Activated T-cell treated with anti-CD3 and anti-CD28 coated beads, Interleukin-2, amount 50 U/mL, for 72 hours (primary cell): ENCODE measurements at places on chromosomes 16 and 17.

GRCh38 chr16:88370365-88370764, 12.4 kb upstream of the ZNF469 start:
- no peak for DNase-seq

- DNase-seq = no peak
Measured at GRCh38 chr16:67117716-67118115, 8.0 kb downstream of the PHAF1 start.

- no peak for DNase-seq
Measured at GRCh38 chr17:3813171-3813570, 12.2 kb upstream of the ITGAE start.

DNA sequence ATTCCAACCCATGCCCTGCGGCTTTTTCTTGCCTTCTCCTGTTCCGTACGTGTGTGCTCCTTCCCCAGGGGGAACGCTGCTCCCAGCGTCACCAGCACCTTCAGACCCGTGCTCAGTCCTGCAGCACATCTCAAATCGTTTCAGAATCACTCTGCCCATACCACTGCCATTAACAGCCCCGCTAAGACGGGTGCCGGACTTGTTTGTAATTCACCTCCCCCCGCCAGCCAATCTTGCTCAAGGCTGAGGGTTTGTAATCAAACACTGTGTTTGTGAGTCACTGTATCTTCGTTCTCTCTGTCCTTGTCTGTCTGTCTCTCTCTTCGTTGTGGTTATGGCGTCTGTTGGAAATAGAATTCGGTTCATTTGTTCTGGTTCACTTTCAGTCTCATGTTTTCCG, 17.3 kb downstream of the CARD14 start:
- DNase-seq = no peak

DNA sequence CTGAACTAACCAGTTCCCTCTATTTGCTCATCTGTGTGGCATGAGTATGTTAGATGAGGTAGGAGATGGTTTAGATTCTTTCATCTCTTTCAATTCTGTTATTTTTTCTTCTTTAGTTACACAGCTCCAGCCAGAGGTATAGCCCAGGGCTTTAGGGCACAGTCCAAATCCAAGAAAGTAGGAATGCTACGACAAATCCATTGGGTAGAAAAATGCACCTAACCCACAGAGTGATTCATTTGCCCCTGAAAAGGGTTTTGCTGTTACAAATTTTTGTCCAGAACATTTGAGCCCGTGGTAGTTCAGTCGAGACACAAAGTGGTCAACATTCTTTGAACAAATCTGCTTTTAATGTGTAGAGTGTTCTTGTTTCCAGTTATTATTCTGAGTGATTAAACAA, 250.7 kb downstream of the HS3ST3A1 start:
- no peak for DNase-seq

GRCh38 chr16:56273615-56274014, 82.3 kb downstream of the GNAO1 start:
- DNase-seq = no peak

- no peak for DNase-seq
Measured at GRCh38 chr16:22123759-22124490, 31.6 kb downstream of the VWA3A start.

DNA sequence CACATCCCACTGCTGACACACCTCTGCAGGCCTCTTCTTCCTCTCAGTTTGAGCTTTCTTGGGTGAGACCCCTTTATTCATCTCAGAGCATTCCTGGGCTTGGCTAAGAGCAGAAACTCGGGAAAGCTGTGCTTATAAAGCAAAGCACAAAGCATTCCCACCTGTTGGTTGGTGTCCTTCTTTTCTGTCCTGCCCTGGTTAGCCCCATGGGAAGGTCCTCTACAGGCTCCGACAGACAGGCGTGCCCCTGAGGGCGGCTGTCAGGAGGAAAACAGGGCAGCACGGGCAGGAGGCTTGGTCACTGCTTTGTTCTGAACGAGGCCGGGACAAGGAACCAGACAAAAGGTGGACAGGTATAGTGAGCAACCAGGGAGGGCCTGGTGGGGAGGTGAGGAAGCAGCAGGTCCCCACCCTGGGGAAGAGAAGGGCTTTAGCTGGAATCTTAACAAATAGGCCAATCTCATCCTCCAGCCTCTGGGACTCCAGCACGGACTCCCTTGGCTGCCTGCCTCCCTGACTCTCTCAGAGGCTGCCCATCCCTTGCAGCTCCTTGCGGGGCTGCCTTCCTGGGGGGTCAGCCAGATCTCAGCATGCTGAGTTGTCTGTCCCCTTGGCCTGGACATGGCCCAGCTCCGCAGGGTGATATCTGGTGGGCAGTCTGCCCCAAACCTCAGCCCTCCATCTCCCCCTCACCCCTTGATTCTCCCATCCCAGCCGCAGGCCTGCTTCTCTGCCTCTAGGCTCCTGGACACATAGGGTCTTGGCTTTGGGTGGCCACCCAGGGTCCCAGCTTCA, 1.7 kb downstream of the MEOX1 start:
- DNase-seq = no peak

- DNase-seq = no peak
Measured at GRCh38 chr17:80453126-80453997, 23.0 kb downstream of the NPTX1 start.

DNA sequence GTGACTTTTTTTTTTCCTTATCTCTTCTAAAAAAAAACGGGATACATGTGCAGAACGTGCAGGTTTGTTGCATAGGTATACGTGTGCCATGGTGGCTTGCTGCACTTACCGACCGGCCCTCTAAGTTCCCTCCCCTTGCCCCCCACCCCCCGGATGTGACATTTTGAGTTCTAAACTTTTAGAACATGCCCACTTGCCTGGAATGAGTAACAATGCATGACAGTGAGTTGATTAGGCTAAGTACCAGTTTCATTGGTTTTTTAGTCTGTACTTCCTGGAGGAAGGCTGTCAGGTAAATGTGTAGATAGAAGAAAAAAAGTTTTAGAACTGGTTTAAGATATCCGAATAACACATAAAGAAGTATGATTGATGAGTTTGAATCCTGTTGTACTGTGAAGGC, 4.0 kb downstream of the BPTF start:
- DNase-seq = peak; percentile 65

GRCh38 chr16:71966932-71967331, 33.3 kb downstream of the PKD1L3 start:
- DNase-seq = no peak

DNA sequence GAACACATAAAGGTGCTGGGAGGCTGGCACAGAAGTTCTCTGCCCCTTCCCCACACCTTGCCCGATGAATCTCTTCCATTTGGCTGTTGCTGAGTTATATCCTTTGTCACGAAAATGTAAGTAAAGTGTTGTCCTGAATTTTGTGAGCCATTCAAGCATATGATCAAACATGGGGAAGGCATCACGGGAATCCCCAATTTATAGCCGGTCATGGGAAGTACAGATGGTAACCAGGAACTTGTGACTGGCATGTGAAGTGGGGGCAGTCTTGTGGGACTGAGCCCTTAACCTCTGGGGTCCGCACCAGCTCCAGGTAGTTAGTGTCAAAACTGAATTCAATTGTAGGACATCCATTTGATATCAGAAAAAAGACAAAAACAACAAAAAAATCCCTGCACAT, 13.2 kb downstream of the TOM1L2 start:
- DNase-seq = no peak

- no peak for DNase-seq
Measured at GRCh38 chr16:75385507-75386152, 47.7 kb downstream of the CFDP1 start.

DNA sequence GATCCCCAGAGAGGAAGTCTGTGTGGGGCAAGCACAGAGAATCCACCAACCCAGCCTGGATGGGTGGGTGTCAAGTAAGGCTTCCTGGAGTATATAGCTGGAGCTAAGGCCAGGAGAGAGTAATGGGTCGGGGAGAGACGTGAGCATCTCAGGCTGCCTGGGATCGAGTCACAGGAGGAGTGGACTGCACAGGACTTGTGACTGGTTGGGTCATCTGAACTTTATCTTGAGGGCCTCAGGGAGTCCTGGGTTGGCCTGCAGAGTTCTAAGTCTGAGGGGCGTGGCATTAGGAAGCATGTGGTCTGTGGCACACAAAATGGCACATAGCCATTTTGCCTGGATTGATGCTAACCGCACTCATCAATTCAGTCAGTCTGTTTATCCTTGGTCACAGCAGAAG, 1.5 kb downstream of the PLA2G15 start:
- DNase-seq = no peak
